Prostate gland (tissue), 2 donors: ENCODE measurements at places on chromosomes 2 and 18. TPM values are rescaled to one million over a fixed set of nuclear protein-coding genes. Genes with fewer than 3 reads are reported as not detected.

- no peak for DNase-seq
Observed at GRCh38 chr18:35201256-35201931, 39.4 kb upstream of the ZNF397 start.

Gene TEX44
- 10.6 TPM for total RNA-seq

Gene CRYGC
- 1.3 TPM for total RNA-seq

Gene TMEM163
- 0.55 TPM for total RNA-seq

DNA sequence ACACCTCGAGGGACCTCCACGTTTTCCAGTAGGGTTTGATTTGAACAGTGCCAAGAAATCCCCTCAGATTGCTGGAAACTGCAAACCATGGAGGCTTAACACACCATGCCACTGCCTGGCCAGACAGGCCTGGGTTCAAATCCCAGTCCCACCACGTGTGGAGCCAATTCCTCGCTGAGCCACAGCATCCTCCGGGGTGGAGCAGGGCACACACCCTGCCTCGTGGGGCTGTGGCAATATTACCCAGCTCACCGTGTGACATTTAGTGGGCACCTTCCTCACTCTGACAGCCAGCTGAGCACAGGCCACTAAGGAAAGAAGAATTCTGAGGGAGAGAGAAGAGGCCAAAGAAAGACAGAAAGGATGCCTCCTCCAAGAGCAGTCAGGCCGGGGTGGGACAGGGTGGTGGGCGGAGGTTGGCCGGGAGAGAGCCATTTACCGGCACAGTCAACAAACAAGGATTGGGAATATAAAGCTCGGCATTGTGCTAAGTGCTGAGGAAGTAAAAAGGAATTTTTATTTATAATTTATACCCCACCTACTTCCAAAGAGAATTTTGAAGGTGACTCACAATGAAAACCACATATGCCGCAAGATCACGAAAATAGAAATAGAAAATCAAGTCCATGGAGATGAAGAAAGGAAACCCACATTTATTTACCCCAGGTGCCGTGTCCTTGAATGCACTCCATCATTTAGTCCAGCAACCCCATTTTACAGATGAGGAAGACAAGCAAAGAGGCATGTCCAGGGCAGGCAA is 111.5 kb downstream of the MCFD2 start:
- peak; percentile 0 for DNase-seq

DNA sequence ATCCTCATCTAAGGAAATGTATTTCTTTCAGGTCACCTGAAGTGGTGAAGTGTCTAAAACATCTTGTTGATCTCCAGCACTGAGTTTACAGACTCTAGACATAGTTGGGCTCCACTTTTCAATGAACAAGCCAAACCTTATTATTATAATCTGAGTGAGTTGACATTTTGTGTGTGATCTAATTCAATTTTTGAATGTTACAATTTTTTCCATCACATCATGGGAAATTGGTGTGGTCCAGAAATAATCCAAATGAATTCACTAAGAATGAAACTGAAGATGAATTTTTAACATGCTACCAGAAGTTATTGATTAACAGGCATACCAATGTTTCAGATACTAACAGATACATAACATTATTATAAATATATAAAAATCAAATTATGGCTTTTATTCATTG is 75.6 kb upstream of the EFEMP1 start:
- no peak for DNase-seq

GRCh38 chr18:71398531-71398930 is 1109.7 kb downstream of the SOCS6 start:
- no peak for DNase-seq
